ENCODE measurements at places on chromosomes 1 and 21. TPM values are rescaled to one million over a fixed set of nuclear protein-coding genes. Genes with fewer than 3 reads are reported as not detected.

KCNQ4 gene
- 0.96 TPM for total RNA-seq

DLGAP3 gene
- total RNA-seq, result 0.35 TPM

KRTAP20-4 gene
- total RNA-seq, result not detected

USH2A gene
- not detected for total RNA-seq

SAMSN1 gene
- total RNA-seq, result 18.2 TPM

SLAMF7 gene
- 9.2 TPM for total RNA-seq

UBXN10 gene
- total RNA-seq, result 0.87 TPM

SIKE1 gene
- 31.2 TPM for total RNA-seq

GJA5 gene
- 62.2 TPM for total RNA-seq

CDC42BPA gene
- total RNA-seq, result 41.8 TPM

- no peak overlapping the region for H3K27ac ChIP-seq
- no peak overlapping the region for H3K4me3 ChIP-seq
- DNase-seq, result no peak
- no peaks in the 10 kb centered on the region for H3K27me3 ChIP-seq
- peaks cover 75% of the 10 kb centered on the region for H3K36me3 ChIP-seq
Observed at GRCh38 chr21:36337099-36337509, 17.1 kb downstream of the MORC3 start.

GRCh38 chr1:245748240-245748639, 593.5 kb downstream of the KIF26B start:
- H3K4me1 ChIP-seq, result no peaks in the 10 kb centered on the region
- H3K36me3 ChIP-seq, result peaks cover 5% of the 10 kb centered on the region
- no peak overlapping the region for H3K27ac ChIP-seq

DNA sequence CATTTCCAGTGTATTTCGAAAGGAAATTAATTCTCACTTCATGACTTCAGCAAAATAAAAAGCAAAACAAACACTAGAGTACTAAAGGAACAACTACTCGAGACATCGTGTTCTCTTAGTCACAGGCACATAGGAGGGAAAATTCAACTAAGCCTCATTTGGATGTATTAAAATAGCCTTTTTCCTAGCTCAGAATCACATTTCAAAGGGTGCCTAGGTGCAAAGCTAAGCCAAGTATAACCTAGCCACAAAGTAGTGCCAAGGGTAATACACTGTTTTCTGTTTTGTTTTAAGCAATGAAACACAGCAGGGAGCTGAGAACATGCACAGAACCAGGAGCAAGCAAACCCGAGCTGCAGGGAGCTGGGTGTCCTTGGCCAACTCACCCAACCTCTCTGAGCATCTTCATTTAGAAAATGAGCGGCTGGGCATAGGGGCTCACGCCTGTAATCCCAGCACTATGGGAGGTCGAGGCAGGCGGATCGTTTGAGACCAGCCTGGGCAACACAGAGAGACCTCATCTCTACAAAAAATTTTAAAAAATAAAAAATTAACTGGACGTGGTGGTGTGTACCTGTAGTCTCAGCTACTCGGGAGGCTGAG, 26.6 kb upstream of the ACBD6 start:
- H3K4me3 ChIP-seq, result no peak overlapping the region
- H3K36me3 ChIP-seq, result no peaks in the 10 kb centered on the region
- H3K4me1 ChIP-seq, result peaks cover 16% of the 10 kb centered on the region
- H3K27ac ChIP-seq, result peak overlapping the region; percentile 80
- no peaks in the 10 kb centered on the region for H3K27me3 ChIP-seq

DNA sequence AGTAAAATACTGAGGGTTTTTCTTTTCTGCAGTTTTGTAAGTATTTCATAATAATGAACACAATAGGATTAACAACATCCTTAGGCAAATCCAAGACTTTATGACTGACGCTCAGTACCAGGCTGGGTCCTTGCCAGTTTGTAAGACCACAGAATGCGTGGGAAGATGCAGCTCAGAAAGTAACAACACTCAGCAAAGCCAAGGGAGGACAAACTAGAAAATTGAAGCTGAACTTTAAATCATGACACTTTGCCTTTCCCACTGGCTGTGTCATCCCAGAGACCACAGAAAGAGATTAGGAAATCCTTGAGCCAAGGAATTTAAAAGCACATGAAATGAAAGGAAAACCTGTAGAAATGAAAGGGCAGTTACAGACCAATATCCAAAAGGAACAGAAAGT, 426.3 kb upstream of the CHRM3 start:
- H3K4me1 ChIP-seq, result no peaks in the 10 kb centered on the region
- no peak for DNase-seq
- no peaks in the 10 kb centered on the region for H3K36me3 ChIP-seq
- no peaks in the 10 kb centered on the region for H3K27me3 ChIP-seq
- H3K4me3 ChIP-seq, result no peak overlapping the region

GRCh38 chr1:163836481-163836880, 514.7 kb downstream of the NUF2 start:
- no peaks in the 10 kb centered on the region for H3K4me1 ChIP-seq
- H3K36me3 ChIP-seq, result no peaks in the 10 kb centered on the region
- no peaks in the 10 kb centered on the region for H3K27me3 ChIP-seq
- no peak overlapping the region for H3K27ac ChIP-seq
- DNase-seq, result no peak
- no peak overlapping the region for H3K4me3 ChIP-seq

- no peaks in the 10 kb centered on the region for H3K4me1 ChIP-seq
- no peak overlapping the region for H3K4me3 ChIP-seq
- no peaks in the 10 kb centered on the region for H3K27me3 ChIP-seq
- peaks cover 74% of the 10 kb centered on the region for H3K36me3 ChIP-seq
- DNase-seq, result no peak
- no peak overlapping the region for H3K27ac ChIP-seq
Observed at GRCh38 chr1:236888903-236889302, 93.8 kb downstream of the MTR start.

DNA sequence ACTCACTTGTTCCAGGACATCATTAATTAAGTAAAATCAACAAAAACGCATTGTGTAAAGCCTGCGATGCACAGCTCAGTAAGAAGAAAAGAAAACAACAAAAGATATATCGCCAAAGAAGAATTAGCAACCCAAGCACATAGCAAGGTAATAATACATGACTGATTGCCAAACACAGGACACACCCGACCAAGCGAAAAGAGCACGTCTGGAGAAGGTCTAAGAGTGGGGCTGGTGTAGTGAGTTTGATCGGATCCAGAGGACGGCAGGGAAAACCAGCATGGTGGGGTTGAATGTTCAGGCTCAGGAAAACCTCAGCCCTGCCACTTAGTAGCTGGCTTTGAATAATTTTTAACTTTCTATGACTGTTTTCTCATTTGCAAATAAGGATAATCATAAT, 69.8 kb downstream of the JAK1 start:
- no peak for DNase-seq
- no peak overlapping the region for H3K27ac ChIP-seq
- peaks cover 72% of the 10 kb centered on the region for H3K4me1 ChIP-seq

GRCh38 chr1:175353066-175353465, 160.5 kb upstream of the KIAA0040 start:
- peaks cover 3% of the 10 kb centered on the region for H3K27me3 ChIP-seq
- no peak overlapping the region for H3K4me3 ChIP-seq
- no peaks in the 10 kb centered on the region for H3K36me3 ChIP-seq
- H3K4me1 ChIP-seq, result no peaks in the 10 kb centered on the region
- DNase-seq, result no peak

- DNase-seq, result peak; percentile 85
- H3K4me1 ChIP-seq, result peaks cover 11% of the 10 kb centered on the region
- no peaks in the 10 kb centered on the region for H3K27me3 ChIP-seq
Observed at GRCh38 chr1:193104502-193104906, 710 bp downstream of the GLRX2 start.

GRCh38 chr1:111629190-111629954, 9.8 kb downstream of the RAP1A start:
- no peaks in the 10 kb centered on the region for H3K27me3 ChIP-seq
- H3K4me3 ChIP-seq, result no peak overlapping the region
- DNase-seq, result no peak

DNA sequence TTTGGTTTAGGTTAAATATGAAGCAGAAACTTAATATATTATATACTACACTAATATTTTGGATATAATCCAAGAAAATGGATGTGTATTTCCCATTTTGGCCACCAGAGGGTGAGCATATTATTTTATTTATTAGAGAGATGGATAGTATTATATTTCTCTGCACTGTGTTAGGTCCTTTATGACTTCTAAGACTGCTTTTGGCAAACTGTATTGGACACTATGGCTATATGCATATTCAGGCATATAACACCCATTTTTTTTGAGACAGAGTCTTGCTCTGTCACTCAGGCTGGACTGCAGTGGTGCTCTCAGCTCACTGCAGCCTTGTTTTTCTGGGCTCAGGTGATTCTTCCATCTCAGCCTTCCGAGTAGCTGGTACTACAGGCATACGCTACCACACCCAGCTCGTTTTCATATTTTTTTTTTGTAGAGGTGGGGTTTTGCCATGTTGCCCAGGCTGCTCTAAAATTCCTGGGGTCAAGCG, 17.8 kb upstream of the PGM1 start:
- H3K4me3 ChIP-seq, result no peak overlapping the region
- no peaks in the 10 kb centered on the region for H3K36me3 ChIP-seq
- no peak for DNase-seq

- no peak overlapping the region for H3K27ac ChIP-seq
- no peak overlapping the region for H3K4me3 ChIP-seq
- peaks cover 7% of the 10 kb centered on the region for H3K4me1 ChIP-seq
- no peak for DNase-seq
Observed at GRCh38 chr1:6545276-6546112, 8.8 kb downstream of the NOL9 start.

- H3K4me1 ChIP-seq, result peaks cover 9% of the 10 kb centered on the region
- no peaks in the 10 kb centered on the region for H3K27me3 ChIP-seq
- no peak overlapping the region for H3K4me3 ChIP-seq
- no peaks in the 10 kb centered on the region for H3K36me3 ChIP-seq
Observed at GRCh38 chr1:212231372-212231771, 53.8 kb upstream of the PPP2R5A start.

DNA sequence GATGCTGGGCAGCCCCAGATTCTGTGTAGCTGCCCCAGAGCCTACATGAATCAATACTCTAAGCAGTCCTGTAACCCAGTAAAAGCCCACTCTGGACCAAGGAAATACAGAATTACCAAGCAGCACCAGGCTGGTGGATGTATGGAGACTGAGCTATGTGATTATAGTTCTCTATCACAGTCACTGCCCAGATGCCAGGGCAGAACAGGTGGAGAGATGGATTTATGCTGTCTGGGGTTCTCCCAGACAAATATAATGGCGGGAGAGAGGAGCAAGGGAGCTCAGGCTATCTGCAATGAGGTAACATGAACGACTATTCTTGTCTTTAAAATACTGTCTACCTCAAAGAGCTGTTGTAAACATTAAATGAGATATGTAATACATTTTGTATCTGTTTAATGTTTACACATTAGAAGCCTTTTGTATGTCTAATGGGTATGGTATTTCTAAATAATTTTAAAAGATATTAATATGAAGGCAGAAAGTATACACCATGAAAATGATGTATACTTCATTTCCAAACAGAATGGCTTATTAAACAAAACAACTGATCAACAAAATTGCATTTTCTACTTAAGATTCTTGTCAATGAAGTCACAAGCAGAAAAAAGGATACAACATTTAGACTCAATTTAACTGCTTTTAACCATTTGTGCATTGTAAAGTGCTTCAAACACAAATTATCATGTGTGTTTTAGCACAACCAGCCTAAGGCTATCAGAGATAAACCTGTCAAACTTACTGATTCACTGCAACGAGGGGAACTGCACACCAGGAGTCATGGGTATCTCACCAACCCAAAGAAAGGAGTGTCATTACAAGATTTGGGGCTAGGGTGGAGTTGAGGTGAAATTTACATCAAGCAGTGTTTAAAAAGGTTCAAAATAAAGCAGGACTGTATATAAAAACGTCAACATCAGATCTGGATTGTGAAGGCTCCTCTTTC, 3.0 kb downstream of the SDE2 start:
- no peak overlapping the region for H3K27ac ChIP-seq
- H3K4me1 ChIP-seq, result peaks cover 40% of the 10 kb centered on the region
- H3K27me3 ChIP-seq, result no peaks in the 10 kb centered on the region

GRCh38 chr1:7479571-7479970, 291.5 kb upstream of the VAMP3 start:
- H3K27ac ChIP-seq, result no peak overlapping the region
- peaks cover 24% of the 10 kb centered on the region for H3K4me1 ChIP-seq
- H3K27me3 ChIP-seq, result no peaks in the 10 kb centered on the region
- H3K36me3 ChIP-seq, result no peaks in the 10 kb centered on the region
- DNase-seq, result no peak

DNA sequence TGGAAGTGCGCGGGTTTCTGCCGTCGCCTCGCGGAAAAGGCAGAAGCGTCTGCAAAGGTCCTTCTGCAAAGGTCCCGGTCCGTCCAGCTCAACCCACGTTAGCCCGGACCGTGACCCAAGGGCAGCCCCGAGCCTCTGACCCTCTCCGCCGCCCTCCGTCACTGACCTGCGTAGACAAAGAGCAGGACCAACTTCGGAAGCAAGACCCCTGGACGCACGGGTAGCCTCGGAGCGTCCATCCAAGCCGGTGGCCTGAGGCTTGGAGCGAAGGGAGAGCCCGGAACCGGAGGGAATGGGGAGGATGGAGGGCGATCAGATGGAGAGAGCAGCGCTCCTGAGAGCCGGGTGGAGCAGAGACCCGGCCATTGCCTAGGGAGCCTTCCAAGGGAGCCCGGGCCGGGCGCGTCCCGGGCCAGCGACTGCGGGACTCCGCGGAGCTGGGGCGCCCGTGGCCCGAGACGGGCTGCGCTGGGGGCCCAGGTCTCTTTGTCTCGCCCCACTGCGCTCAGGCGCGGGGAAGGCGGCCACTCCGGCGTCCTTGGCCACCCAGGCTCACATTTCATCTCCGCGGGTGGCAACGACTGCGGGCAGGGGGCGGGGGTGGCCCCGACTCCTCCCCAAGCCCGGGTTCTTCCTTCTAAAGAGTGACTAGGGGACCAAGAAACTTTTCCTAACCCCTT, at the start of gene CYYR1:
Gene CYYR1 (minus strand): TSS at position 585 of the 680 bp plus-strand sequence. CDS start 346 bp downstream, at position 239.
- H3K36me3 ChIP-seq, result no peaks in the 10 kb centered on the region
- H3K27ac ChIP-seq, result peak within 1 kb of the TSS; percentile 78
- H3K4me1 ChIP-seq, result no peaks in the 10 kb centered on the region
- peaks cover 14% of the 10 kb centered on the region for H3K27me3 ChIP-seq

DNA sequence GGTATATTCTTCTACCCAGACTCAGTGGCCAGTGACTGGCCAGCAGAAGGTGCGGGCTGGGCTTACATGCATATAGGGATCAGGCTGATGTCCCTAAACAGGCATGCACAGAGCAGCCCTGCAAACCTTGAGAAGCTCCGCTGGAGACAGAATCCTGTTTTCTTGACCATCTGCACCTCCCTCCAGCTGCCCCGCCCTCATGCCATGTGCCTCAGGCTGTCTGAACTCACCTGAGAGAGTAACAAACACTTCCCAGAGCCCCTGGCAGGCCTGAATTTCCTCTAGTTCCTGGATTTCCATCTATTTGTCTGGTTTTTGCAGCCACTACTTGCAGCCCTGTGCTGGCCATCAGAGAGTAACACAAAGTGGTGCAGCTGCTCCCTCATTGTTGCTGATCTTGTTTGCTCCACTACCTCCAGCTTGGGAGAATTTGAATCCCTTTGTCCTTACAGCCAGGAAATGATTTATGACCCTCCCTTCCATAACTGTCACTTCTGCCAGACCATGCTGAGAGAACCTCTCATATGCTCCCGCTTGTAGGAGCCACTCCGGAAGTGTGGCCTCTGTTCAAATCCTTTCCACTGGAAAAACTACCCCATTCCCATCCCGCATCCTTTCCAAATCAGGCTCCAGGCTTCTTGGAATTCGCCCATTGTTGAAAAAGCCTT, 113.6 kb downstream of the NMNAT2 start:
- H3K36me3 ChIP-seq, result no peaks in the 10 kb centered on the region
- DNase-seq, result no peak
- H3K27ac ChIP-seq, result no peak overlapping the region
- H3K4me3 ChIP-seq, result no peak overlapping the region

All from upper lobe of right lung (tissue), 1 donor.